ENCODE measurements at places on chromosomes 2 and 18.

DNA sequence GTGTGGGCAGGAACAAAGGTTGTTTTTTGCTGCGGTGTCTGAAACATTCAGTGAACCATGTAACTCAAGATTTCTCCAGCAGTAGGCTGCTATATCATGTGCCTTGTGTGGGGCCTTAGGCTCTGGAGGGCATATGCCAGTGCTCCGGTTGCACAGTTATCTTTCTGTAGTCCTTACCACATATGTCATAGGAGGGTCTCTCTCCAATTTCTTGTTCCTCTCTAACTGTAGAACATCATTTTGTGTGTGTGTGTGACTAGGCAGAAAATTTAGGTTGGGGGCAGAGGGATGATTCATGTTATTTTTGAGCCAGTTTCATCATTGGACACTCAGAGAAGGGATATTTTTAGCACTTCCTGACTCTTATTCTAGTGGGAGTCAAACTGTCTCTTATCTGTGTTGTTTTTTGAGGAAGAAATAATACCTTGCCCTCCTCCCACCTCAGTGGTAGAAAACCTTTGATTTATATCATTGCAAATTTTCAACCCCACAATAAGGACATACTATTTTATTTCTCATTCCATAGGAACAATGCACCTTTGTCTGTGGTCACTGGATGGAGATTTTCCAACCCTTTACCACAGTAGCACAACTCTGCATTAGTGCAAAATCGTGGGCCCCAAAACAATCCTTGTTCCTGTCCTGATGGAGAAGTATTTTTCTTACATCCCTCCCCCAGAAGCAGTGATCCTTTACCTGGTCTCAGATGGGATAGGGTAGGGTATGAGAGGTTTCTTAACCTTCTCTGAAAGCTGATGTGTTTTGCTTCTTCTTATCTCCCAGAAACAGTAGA, 113.9 kb downstream of the CCDC74A start:
- no peak for DNase-seq

DNA sequence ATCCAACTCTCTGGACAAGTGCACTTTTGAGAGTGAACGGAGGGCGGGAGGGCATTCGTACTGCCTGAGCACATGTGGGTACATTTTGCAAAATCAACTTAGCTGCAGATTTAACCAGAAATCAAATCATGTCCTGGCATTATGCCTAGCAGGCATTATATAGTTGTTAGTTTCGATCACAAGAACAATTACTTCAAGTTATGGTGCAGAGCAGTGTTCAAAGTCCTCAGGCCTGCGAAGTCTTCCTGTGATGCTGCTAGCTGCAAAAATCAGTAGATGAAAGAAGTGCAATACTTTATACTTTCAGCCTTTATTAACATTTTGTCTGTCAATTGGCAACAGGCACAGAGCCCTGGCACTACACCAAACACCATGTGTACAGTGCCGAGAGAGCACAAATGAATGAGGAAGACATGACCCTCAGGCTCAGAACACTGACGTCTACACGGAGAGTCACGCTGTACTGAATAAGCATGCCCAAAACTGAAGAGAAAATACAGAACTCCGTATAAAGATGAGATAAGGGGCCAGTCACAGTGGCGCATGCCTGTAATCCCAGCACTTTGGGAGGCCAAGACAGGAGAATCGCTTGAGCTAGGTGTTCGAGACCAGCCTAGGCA, 92.1 kb upstream of the CREB1 start:
- DNase-seq, result no peak

DNA sequence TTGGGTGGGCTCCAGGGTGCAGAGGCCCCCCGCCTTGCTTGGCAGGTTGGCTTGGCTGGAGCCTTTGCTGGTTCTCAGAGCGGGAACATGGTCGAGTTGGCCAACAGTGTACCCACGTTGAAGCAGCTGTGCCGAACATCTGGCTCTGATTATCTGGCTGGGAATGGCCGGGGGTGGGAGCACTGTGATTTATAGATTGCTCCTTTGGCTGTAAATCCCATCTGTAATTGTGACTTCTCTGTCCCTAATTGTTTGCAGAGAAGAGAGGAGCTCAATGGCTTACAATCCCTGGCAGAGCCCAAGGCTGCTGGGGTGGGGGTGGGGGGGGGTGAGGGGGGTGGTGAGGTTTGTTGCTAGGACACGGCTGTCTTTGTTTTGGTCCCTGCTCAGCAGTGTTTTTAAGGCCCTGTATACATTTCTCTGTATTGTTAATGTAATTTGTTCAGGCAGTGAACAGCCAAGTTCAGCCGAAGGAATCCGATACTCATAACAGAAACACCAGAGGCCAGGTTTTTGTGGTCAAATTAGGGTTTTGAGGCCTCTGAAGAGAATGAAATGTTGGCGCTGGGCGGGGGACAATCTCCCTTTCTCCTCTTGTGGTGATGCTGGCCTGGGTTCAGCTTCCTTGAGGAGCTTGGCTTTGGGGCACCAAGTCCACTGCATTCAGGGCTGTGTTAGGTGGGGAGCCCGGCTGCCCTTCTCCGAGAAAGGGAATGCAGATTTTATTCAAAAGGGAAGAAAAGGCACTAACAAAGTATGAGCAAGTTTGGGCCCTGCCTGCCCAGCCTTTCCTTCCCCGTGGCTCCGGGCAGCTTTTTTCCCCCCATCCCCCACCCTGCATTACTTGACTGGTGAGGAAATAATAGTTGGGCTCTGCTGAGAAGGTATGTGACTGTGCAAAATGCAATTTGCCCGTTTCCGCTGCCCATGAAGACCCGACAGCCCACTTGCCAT, 82.5 kb downstream of the TCF7L1 start:
- no peak for DNase-seq

DNA sequence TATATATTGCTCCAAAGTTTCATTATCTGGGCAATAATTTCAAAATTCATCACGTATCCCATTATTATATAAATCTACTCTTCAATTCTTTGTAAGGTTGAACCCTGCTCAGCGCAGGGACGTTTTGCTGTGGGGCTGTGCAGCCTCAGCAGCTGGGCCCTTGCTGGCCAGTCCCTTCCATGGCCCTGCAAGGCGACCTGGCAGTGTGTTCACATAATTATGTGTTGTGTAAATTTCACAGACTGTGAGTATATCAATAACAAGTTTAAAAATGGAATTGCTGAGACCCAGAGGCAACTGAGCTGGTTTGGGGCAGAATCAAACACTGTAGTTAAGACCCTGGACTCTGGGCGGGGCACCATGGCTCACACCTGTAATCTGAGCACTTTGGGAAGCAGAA, 16.1 kb upstream of the MAL start:
- no peak for DNase-seq

GRCh38 chr18:78813936-78814710, 165.5 kb upstream of the SALL3 start:
- no peak for DNase-seq

All from activated CD8-positive, alpha-beta memory T cell treated with anti-CD3 and anti-CD28 coated beads for 1 hour (primary cell).